Cerebellar nuclear complex (tissue), 1 donor: ENCODE measurements at places on chromosomes 12 and 14.

GRCh38 chr12:114888448-114888847 lies 204.5 kb upstream of the TBX3 start:
- no peak for DNase-seq

- DNase-seq = no peak
Measured at GRCh38 chr12:81942594-81942993, 183.4 kb upstream of the PPFIA2 start.

- DNase-seq = no peak
Measured at GRCh38 chr14:61379639-61380184, 58.3 kb downstream of the PRKCH start.

- DNase-seq = peak; percentile 40
Measured at GRCh38 chr14:70188659-70189455, at the start of gene SLC8A3. TSS of gene SLC8A3 (minus strand) at chr14:70188951. CDS start at chr14:70168422, 20,529 bp downstream.

GRCh38 chr12:19829100-19829853 lies 390.0 kb downstream of the AEBP2 start:
- no peak for DNase-seq
